ENCODE measurements at places on chromosomes 6 and 20.
A peak's percentile ranks its signal among the peaks of the same experiment; 100 is the strongest.

DNA sequence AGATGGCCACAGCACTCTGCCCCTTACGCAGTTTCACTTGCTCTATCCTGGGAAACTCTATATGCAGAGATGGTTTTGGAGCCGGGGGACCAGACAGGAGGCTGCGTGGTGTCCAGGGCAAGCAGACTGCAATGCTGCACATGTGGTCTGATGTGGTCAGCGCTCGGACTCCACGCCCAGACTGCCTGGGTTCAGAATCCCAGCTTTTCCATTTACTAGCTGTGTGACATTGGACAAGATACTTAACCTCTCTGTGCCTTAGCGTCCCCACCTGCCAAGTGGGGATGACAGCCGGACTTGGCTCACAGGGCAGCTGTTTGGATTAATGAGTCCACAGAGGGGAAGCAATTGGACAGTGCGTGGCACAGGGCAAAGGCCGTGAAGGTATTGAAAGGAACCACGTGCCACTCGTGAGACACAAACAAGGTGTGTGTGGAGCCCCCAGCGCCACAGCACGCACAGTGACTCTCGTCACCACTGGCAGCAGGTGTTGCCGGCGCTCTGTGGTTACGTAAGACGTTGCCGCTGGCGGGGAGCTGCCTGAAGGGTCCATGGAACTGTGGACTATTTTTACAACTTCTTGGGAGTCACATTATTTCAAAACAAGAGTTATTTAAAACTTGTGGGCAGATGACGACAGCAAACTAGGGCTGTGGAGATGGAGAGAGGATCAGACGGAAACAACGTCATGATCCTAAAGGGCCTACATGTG, 201.4 kb downstream of the PREX1 start:
- DNase-seq = no peak

GRCh38 chr6:100952006-100952405, 70.9 kb upstream of the ASCC3 start:
- DNase-seq = no peak

- DNase-seq = peak; percentile 7
These were observed 43.0 kb upstream of the TMEM200A start for GRCh38 chr6:130322673-130323268.

DNA sequence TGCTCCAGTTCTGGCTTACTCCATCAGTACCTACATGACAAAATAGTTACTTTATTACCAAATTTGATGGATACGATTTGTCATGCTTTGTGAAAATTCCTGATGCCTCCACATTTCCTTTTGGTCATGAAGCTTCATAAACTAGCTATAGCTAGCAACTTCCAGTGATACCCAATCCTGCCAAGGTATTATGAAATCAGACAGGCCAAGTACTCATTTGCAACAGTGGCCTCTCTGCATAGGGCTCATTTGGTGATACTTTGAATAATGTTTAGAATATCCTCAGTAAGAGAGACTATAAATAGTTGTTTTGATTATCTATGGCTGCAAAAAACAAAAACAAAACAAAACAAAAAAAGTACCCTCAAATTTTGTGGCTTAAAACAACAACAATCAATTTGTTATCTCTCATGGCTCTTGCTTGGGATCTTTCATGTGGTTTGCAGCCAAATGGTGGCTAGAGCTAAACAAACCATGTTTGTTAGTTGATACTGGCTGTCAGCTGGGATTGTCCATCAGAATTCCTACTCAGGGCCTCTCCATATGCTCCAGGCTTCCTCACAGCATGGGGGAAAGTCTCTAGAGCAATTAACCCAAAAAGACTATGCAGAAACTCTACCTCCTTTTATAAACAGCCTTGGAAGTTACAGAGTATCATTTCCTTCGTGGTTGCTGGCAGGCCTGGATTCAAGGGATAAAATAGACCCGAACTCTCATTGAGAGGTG, 10.1 kb upstream of the PRL start:
- no peak for DNase-seq

- no peak for DNase-seq
These were observed 54.5 kb downstream of the SULF2 start for GRCh38 chr20:47730744-47731143.

DNA sequence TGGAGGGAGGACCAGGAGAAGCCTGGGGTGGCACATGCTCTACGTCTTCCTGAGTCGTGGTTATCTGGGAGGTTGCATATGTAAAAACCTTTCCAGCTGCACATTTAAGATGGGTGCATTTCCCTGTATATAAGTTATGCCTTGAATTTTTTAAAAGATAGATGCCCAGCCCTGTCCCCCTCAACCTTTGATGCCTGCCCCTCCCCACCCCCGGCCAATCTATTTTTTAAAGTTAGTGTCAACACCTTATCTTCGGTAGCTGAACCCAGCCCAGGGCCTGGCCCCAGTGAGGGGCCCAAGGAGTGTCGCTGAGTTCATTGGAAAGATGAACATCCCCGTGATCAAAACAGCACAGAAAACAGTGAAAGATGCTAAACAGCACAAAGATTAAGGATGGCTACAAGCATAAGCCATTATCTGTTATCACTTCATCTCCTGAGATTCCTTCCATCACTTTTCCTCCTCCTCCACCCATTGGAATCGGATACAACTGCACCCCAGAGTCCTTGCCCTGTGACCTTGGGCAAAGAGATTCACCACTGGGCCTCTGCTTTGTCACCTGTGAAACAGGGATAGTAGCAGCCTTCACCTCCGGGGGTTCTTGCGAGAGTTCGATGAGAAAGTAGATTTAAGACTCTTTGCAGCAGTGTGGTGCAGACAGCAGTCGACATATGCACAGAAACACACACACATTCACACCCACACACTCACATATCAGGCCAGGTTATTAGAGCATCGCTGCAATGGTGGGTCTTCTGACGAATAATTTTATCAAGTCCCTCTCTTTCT, 47.5 kb downstream of the SIRPA start:
- no peak for DNase-seq

DNA sequence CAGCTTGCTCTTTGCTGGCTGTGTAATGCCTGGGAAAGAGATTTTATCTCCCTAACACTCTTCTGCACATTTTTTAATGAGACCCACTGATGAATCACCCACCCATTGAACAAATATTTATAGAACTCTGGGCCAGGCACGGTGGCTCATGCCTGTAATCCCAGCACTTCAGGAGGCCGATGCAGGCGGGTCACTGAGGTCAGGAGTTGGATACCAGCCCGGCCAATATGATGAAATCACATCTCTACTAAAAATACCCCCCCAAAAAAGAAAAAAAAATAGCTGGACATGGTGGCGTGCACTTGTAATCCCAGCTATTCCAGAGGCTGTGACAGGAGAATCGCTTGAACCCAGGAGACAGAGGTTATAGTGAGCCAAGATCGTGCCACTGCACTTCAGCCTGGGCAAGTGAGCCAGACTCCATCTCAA, 82.1 kb upstream of the SIRPA start:
- DNase-seq = no peak

Measured in T-helper 22 cell (primary cell).